CD4-positive, alpha-beta T cell treated with Interleukin-10 for 1 hour (primary cell): ENCODE measurements at places on chromosomes 4 and X.

GRCh38 chr4:77193511-77194102 lies 36.6 kb downstream of the CCNG2 start:
- DNase-seq, result peak; percentile 83

DNA sequence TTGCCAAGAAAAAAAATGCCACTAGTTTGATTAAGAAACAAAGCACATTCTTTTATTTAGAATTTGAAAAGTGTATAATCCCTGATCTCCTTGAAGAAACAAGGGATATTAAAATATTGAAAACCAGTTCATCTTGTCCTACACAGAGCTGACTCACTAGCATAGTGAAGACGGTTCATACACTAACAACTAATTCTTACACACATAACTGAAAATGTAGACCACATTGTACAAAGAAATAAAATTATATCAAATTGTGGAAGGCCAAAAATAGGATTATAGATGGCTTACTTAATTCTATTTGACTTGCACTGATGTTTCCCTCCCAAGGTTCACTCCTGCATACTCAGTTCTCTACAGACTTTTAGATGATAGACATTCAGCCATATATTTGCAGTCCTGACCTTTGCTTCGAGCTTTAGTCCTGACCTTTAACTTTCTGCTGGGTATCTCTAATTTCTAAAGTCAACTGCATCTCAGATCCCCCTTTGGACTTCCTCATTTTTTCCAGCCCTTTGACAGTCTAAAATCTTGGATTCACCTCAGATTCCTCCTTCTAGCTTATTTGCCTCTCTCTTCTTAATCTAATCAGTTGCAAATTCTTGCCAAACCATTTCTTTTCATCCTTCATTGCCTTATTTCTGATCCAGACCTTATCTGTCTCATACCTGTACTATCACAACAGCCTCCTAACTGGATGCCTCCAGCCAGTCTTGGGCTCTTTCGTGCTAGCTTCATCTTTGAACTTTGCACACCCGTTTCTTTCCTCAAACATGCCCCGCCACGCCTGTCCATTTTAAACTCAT lies 4.5 kb upstream of the WWC2 start:
- DNase-seq, result no peak

DNA sequence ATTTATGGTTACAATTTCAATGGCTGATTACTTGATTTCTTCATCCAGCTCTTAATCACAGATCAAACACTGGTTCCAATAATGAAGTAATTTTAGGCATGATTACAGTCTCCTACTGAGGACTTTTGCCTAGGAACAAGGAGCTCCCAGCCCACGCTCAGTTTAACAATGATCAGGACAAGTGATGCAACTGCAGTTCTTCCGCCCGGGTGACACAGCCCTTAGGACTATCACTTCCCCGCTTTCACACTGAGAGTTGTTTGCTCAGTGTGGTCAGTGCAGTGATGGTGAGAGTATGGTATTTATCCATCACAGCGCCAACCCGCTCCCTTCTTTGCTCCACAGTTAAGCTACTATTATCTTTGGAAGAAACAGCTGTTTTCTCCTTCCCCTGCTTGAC lies 203.2 kb upstream of the MBNL3 start:
- DNase-seq, result no peak

DNA sequence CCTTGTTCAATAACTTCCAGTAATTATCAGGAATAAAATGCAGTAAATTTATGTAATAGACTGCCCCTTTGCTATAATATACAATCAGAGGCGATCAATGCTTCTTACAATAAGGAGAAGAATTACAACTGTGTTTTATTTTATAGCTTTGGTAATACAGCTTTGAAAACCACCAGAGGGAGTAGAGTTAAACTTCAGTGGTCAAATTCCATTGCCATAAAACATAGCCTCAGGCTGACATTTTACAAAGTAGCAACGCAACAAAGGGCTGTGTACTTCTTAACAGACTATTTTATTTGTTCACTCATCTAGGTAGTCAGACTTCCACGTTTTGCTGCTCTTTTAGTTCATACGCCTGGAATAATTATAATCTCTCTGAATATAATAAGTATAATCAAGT lies 58.5 kb downstream of the TEX13C start:
- no peak for DNase-seq

GRCh38 chrX:19589105-19589504 lies 73.8 kb upstream of the MAP3K15 start:
- DNase-seq, result no peak

- DNase-seq, result no peak
Observed at GRCh38 chrX:143754183-143754582, 33.6 kb upstream of the SPANXN2 start.

GRCh38 chr4:96136056-96136455 lies 296.2 kb downstream of the PDHA2 start:
- no peak for DNase-seq

GRCh38 chrX:39137363-39137954 lies 336.2 kb downstream of the MID1IP1 start:
- no peak for DNase-seq

- no peak for DNase-seq
Observed at GRCh38 chr4:673349-674091, 556 bp downstream of the ATP5ME start.

DNA sequence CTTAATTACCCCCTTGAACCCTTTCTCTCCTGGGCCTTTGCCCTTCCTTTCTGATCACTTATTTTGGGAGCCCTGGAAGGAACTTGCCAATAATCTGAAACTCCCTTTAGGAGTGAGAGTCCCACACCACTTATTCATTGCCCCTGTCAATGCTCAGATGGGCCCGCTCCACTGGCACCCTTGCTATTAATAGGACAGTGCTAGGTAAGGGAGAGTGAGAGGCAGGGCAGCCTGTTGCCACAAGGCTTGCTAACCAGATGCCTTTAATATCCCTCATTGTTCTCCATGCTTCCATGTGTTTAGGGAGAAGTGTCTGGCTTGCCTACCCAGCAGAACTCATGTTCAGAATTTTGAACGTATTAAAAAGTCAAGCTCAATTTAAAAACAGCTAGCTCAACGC lies 1.7 kb upstream of the NHS start:
- no peak for DNase-seq
